ENCODE measurements at places on chromosomes 16 and 17.

DNA sequence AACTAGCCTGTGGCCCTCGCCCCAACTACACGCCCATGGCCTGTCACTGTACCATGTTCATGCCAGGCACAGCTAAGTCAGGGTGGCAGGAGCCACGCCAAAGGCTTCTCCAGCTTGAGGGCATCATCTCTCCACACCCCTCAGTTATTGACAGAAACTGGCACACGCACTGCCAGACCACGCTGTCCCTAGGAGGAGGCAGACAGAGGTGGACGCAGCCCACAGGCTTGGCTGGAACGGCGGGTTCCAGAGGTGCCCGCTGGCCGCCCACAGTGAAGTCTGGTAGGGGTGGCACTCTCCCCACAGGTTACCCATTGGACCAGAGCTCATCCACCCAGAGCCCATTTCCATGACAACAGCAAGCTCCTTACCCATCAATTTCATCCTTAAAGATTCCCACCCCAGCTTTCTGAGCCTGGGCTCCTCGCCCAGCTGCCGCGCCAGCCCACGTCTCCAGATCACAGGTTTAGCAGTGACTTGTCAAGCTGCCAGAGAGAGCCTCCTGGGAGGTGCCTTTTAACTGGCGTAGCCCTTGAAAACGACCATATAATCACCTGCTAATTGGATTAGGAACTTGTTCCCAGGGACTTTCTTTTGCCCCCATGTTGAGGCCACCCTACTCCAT is 27.9 kb downstream of the RPRML start:
- DNase-seq = no peak

DNA sequence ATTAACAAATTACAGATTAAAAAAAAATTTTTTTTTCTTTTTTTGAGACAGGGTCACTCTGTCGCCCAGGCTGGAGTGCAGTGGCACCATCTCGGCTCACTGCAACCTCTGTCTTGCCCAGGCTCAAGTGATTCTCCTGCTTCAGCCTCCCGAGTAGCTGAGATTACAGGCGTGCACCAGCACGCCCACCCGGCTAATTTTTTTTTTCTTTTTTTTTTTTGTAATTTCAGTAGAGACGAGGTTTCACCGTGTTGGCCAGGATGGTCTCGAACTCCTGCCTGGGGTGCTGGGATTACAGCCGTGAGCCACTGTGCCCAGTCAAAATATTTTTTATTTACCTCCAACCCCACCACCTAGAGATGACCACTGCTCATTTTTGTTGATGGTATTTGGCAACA is 25.5 kb downstream of the ACTG1 start:
- no peak for DNase-seq

DNA sequence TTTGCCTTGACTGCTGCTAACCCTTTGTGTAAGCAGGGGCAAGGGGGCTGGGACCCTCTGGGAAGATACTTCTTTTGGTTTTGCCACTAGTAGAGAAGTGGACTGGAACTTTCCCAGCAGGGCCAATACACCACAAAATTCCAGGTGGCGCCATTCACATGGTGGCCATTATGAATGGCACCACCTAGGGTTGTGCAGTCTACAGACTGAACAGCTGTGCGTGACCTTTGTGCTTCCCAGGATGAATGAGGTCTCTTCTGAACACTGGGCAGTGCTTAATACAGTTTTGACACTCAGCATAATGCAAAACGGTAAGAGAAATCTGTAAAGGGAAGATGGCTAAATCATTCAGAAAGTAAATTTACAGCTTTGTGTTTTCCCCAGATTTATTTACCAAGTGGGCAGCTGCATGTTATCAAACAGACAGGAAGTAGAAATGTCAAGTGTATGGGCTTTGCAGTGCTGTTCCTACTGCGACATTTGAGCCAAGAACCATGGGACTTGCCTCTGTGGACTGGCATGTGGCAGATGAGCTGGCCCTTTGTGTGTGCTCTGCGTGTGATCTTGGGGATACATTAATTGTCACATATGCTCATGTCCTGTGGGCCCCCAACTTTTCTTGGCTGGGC is 9.2 kb downstream of the SYT17 start:
- no peak for DNase-seq

GRCh38 chr17:44043272-44043696 is 23.2 kb downstream of the LSM12 start:
- DNase-seq = no peak

DNA sequence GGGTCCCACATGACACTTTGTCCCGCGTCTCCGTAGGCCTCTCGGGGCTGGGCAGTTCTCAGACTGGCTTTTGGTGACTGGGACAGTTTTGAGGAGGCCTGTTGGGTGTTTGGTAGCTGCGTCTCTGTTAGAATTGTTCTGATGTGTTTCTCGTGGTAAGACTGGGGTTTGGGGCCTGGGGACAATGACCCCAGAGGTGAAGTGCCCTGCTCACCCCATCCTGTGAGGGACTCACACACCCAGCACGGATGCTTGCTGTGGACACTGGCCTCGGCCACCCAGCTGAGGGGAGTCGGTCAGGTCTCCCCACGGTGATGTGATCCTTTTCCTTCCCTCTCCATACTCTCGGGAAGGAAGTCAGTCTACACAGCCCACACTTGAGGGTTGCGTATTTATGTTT is 50.3 kb downstream of the METRNL start:
- DNase-seq = no peak

DNA sequence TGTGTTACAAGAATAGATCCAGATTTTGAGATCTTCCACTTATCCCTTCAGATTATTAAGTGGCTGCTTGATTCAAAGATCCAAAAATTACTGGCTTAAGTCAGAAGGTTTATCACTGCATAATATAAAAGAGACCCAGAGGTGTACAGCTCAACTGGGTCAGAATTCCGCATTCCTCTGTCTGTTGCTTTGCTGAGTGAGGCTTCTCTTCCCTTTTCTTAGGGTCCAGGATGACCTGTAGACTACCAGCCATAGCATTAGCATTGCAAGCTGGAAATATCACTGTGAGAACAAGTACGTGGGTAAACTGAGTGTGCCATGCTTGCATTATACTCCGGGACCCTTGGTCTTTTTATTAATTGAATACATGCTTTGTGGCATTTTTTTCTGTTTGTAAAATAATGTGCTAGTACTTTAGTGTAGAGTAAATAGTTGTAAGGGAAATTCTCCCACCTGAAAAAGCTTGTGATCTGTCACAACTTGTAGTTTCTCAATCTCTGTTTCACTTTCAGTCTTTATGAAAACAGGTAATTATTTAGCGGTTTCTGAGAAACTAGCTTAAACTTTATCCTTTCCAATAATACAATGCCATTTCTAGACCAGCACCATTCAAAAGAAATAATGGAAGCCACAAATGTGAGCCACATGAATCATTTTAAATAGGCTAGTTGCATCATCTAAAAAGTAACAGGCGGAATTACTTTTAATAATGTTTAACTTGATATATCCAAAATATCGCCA is 61.6 kb downstream of the TNRC6C start:
- no peak for DNase-seq

DNA sequence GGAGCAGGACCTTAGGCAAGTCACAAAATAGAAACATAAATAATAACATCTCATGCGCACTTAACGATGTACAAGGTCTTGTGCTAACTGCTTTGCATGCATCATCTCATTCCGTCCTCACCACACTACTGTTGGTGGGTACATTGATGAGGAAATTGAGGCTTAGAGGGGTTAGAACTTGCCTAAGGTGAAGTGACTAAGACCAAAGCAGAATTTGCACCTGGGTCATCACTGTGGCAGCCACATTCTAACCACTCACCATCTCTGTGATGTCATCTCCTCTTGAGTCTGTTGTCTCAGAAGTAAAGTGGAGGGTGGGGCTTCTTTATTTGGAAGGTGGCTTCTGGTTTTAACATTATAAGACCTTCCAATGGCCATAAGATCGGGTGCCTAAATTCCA is 20.4 kb upstream of the TRIM25 start:
- DNase-seq = no peak

DNA sequence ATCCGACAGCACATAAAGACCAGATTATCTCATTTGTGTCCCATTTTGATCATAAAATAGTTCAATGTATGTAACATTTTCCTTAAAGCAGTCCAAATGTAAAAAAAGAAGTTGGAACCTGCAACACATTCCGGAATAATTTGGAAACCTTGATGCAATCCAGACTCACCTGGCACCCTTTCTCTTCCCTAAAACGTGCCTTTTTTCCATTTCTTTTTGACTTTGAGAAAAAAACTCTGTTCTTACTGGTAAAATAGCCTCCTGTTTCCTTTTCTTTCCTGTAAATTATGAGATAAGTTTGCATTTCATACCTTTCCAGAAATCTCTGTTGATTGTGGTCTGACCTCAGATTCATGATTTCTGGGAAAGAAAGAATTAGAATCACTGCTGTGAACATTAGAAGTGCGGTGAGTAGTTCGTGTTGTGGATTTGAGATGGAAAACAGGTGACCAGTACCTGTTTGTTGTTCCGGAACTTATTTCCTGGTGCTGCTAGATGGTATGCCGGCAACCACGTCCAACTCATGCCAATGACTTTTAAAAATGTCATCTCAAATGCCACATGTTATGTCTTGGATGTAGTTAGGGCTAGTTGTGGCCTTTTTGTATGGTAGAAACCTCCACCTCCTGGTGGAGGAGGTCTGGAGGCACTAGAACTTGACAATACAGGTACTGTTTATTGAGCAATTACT is 108.1 kb downstream of the SOCS1 start:
- DNase-seq = no peak

- DNase-seq = no peak
Observed at GRCh38 chr17:62790564-62790986, 17.5 kb downstream of the MARCHF10 start.

DNA sequence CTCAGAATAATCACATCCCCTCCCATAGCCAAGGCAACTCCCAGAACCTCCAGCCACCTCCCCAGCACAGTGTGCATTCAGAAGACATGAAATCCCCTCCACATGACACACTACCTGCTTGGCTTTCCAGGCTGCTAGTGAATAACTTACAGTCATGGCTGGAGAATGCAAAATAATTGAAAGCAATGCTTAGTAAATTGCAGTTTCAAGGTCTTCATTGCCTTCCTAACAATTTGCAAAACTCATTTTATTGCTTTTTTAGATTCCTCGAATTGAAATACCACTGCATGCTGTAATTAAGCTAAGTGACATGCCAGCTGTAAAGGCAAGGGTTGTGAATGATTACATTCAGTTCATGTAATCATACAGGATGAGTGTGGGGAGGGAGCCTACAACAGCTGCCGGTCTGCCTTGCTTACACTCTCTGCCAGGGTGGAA is 29.0 kb upstream of the HOXB13 start:
- no peak for DNase-seq

DNA sequence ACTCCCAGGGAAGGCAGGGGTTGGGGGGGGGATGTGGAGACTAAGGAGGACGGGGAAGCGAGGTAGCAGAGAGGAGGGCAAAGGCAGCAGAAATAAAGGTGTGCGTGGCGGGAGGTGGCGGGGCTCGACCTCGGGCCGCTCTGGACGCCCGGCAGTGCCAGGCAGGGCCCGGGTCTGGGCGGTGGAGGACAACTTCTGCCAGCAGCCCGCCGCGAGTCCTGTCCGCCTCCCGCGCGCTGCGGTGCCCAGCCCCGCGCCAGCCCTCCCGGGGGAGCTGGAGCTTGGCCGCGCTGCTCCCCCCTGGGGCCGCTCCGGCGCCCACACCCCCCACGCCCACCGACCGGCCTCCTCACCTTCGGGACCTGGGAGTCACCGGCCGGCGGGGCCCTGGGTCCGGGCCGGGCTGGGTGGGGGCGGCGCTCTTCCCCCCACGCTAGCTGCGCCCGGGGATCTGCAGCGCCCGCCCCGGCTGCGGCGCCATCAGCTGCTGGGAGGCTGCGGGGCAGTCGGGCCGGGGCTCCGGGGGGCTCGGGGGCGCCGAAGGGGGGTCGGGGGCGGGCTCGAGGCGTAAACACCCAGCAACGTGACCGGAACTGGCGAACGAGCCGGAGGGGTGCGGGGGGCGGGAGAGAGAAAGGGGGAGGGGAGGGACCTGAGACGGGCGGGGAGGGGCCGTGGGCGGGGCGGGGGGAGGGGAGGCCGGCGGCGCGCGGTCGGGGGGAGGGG is at the start of gene CCDC92B:
Gene CCDC92B, minus strand, starts transcription at position 595 of the 726 bp plus-strand sequence. CDS start 14,507 bp downstream, outside the sequence.
- DNase-seq = no peak

GRCh38 chr16:66091471-66091891 is 275.0 kb upstream of the CDH5 start:
- no peak for DNase-seq

- no peak for DNase-seq
Observed at GRCh38 chr16:47779201-47780016, 318.3 kb downstream of the PHKB start.

DNA sequence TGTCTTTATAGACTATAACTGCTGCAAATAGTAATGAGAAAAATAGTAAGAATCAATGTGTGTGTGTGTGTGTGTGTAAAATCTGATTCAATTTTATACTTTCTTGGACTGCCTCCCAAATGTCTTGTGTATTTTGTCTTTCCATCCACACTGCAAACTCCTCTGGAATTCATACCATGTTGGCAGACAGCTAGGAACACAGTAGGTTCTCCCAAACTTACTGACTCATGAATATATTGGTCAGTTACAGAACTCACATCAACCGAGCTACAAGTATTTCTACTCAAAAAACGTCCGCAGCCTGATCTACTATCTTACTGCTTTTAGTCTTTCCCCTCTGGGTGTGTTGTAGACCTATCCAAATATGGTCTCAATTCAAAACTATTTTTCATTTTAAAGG is 542.7 kb upstream of the PSMD7 start:
- DNase-seq = no peak

DNA sequence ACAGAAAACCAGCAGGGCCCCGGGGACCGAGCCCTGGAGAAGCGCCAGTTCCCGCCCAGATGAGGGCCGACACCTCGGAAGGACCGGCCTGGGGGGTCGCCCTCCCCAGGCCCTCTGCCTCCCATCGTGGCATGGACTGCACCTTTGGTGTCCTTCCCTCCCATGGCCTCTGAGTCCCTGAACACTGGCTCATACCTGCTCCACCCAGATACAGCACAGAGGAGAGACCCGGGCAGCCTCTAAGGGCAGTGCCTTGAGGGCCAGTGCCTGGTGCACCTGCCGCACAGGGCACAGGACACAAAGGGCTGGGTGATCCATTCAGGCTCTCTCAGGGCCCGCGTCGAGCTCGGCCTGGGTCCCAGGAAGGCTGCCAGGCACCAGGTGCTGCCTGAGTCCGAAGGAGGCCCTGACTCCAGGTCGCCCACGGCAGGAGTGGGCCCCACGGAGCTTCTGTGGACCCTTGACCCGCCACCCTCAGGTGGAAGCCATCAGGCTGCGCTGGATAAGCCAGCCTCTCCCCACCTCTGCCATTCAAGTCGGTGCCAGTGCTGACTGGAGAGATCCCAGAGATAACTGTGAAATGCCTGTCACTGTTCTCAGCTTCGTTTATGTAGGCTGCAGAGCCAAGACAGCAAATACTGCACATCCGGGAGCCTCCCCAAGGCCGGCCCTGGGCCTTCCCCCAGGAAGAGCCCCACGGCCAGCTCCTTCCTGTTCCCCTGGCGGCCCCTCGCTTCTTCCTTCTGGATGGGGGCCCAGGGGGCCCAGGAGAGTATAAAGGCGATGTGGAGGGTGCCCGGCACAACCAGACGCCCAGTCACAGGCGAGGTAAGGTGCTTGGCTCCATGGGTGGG is at the start of gene ZG16B:
Gene ZG16B, plus strand, starts transcription at position 803 of the 854 bp plus-strand sequence. CDS start 139 bp downstream, outside the sequence.
- no peak for DNase-seq

DNA sequence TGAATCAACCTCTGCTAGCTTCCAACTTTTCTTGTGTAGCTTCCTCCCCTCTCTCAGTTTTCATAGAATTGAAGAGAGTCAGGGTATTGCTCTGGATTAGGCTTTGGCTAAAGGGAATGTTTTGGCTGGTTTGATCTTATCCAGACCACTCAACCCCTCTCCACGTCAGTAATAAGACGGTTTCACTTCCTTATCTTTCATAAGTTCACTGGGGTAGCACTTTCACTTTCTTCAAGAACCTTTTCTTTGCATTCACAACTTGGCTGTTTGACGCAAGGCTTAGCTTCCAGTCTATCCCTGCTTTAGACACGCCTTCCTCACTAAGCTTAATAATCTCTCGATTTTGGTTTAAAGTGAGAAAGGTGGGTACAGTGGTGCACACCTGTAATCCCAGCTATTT is 29.7 kb upstream of the OR1A2 start:
- DNase-seq = no peak

Data from DMS 273 treated with DMSO at 0.1 percent for 48 hours (cell line).